ENCODE measurements at places on chromosomes 4 and X. TPM values are rescaled to one million over a fixed set of nuclear protein-coding genes. Genes with fewer than 3 reads are reported as not detected.

Gene DNAAF6
- polyA plus RNA-seq = not detected

Gene CFI
- 77.5 TPM for polyA plus RNA-seq

Gene SGCB
- 47.0 TPM for polyA plus RNA-seq

Gene PF4V1
- polyA plus RNA-seq = not detected

Gene HMX1
- polyA plus RNA-seq = 0.09 TPM

Gene DNAJB14
- 33.7 TPM for polyA plus RNA-seq

Gene HGFAC
- polyA plus RNA-seq = 1.1 TPM

Gene PDGFRA
- 163 TPM for polyA plus RNA-seq

DNA sequence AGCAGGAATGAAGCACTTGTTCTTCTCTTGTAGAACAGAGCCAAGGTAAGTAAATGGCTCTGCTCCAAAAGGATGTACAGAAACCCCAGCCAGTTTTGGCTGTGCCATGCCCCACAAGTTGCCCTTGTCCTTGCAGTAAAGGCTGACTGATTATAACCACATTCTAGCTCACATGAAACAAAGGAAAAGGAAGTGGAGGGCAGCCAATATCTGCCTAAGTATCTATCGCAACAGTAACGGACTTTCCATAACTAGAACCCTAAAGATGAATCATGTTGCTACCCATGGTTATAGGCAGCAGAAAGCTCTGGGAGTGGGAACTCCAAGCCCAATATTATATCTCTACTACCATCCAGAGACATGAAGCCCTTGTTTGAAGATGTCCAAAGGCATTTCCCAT, 95.7 kb downstream of the COMMD8 start:
- no peak for DNase-seq

- no peak for DNase-seq
Observed at GRCh38 chr4:16195209-16195608, 31.1 kb downstream of the TAPT1 start.

- no peak for DNase-seq
Observed at GRCh38 chr4:26207631-26208030, 113.2 kb upstream of the RBPJ start.

- no peak for DNase-seq
Observed at GRCh38 chr4:6043843-6044242, 25.6 kb upstream of the C4orf50 start.

DNA sequence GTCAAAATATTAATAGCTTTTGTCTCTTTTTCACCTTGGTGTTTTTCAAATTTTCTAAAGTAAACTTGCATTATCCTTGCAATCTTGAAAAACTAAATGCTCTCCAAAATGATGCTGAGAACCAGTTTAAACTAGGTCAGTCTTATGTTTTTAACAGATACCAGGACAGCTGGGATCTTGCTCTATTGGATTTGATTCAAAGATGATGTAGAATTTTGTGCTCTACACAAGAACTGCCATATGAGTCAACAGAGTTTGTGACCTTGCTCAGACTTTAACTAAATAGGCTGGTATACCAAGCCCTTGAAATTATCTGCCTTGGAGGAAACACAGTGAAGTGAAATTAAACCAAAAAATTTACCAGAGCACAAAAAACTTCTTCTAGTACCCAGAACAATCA, 991.1 kb downstream of the STPG2 start:
- DNase-seq = no peak

DNA sequence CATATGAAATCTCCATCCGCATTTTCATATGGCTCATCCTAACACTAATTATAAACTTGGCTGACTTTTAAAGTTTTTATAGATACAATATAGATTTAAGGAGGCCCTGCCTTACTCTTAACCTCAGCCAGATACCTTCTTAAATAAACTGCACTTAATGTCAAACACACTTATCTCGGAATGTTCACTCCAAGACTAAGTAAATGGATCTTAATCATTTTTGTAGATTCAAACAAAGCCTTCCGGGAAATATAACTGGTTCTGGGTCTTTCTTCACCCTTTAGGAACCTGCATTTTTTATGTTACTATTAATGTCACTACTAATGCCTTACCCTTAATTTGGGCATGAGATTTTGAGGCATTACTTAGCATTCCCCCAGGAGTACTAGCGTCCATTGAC, 43.7 kb upstream of the NDP start:
- no peak for DNase-seq

- no peak for DNase-seq
Observed at GRCh38 chr4:109820563-109820962, 5.0 kb downstream of the GAR1 start.

GRCh38 chr4:1594871-1595788, 89.0 kb downstream of the FAM53A start:
- no peak for DNase-seq

- DNase-seq = no peak
Observed at GRCh38 chr4:111761531-111761930, 383.7 kb upstream of the FAM241A start.

- no peak for DNase-seq
Observed at GRCh38 chr4:1299301-1299860, 9.7 kb downstream of the MAEA start.

GRCh38 chrX:130103605-130104004, 6.7 kb downstream of the ELF4 start:
- no peak for DNase-seq

DNA sequence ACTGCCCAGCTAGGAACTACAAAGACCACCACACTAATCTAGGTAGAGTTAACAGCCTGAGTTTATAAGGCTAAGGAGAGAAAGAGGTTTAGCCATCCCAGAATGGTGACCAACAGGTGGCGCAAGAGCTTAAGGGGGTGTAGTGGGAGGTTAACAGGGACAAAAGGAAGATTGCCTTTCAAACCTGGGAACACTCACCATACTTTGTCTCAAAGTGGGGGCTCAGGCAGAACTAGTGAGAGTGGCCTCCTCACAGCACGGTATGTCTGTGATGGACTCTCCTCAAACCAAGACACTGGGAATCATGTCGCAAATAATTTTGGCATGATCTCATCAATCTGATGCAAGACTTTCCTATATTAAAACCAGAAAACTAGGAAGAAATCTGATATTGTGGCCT, 23.4 kb downstream of the CCNI start:
- no peak for DNase-seq

DNA sequence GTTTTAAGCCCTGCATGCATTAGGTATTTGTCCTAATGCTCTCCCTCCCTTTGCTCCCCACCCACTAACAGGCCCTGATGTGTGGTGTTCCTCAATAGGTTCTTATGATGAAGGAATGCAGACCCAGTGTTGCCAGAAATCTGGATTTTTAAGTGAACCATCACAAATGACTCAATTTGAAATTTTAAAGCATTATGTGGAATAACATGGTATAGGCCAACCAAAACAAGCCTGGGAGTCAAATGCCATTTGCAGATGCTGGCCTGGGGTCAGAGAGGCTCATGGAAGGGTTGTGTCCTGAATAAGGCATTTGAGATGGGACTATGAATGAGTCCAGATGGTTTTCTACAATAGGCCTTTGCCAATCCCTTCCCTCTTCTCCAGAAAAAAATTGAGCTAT, 179.6 kb downstream of the SHROOM3 start:
- DNase-seq = no peak

GRCh38 chrX:9842541-9842940, 56.3 kb downstream of the SHROOM2 start:
- DNase-seq = no peak

GRCh38 chr4:127414951-127415606, 217.7 kb upstream of the INTU start:
- DNase-seq = no peak

- DNase-seq = no peak
Observed at GRCh38 chr4:743463-744211, 38.0 kb downstream of the PCGF3 start.

- DNase-seq = no peak
Observed at GRCh38 chr4:7096236-7096635, 28.4 kb upstream of the GRPEL1 start.

GRCh38 chr4:122131562-122132157, 20.5 kb upstream of the BLTP1 start:
- no peak for DNase-seq

- no peak for DNase-seq
Observed at GRCh38 chrX:118530219-118530911, 34.8 kb downstream of the DOCK11 start.

GRCh38 chr4:76550966-76551780, 116.1 kb downstream of the SHROOM3 start:
- no peak for DNase-seq

GRCh38 chr4:81574991-81575390, 103.3 kb upstream of the RASGEF1B start:
- no peak for DNase-seq

DNA sequence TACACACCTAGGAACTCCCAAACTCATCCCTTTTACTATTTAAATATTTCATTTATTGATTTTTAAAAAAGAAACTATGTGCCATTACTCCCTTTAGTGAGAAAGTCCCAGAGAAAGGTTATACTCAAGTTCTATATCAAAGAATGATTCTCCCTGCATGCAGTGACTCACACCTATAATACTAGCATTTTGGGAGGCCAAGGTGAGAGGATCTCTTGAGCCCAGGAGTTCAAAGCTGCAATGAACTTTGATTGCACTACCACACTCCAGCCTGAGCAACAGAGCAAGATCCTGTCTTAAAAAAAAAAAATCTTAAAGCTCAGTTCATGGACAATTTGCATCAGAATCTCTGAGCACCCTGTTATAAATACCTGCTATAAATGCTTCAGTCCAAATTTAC, 9.2 kb upstream of the RBPJ start:
- no peak for DNase-seq
